ENCODE measurements at places on chromosomes 2 and 18.
A peak's percentile ranks its signal among the peaks of the same experiment; 100 is the strongest.

GRCh38 chr2:46416739-46417403 is 62.5 kb upstream of the TMEM247 start:
- DNase-seq = no peak

GRCh38 chr2:200498402-200499162 is 11.3 kb downstream of the KCTD18 start:
- no peak for DNase-seq

- DNase-seq = no peak
Measured at GRCh38 chr2:3595404-3595803, 492 bp downstream of the COLEC11 start.

- DNase-seq = no peak
Measured at GRCh38 chr18:9712130-9712577, 4.1 kb downstream of the RAB31 start.

DNA sequence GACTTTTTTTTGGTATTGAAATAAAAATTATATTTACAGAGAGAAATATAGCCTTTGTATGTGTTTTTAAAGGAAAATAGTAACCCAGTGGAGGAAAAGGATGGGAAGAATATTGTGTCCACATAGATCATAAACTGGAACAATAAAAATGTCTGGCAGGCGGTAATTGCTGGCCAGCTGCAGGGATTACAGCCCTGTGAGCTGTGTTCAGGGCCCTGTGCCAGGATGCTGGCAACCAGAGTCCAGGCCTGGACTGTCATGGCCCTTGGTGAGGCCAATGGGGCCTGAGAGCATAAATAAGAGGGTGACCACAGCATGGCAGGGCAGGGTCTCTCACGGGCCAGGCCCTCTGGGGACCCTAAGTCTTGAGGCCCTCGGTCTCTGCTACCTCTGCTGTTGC is 171.2 kb downstream of the ACOXL start:
- DNase-seq = no peak

DNA sequence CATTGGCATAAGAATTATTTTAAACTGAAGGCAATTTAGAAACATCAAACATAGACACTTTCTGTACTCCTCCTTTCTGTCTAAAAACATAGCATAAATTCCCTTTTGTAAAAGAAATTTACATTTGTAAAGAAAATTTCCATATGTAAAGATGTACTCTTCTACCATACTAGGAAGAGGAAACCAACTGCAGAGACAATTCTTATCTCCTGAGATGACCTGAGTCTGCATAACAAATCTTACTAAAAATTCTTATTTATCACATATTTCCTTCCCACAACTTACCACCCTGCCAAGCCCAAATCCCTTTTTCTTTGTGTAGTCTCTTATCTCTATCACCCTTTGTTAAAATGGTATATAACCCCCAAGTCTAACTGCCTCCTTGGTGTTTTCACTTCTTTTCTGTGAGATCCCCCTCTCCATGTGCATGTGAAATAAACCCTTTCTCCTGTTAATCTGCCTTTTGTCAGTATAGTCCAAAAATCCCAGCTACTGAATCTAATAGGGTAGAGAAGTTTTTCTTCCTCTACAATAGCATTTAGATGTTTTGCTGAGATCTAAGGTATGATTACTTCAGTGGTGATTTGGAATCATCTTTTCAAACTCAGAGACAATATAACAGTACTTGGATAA is 81.0 kb downstream of the CHN1 start:
- DNase-seq = no peak

DNA sequence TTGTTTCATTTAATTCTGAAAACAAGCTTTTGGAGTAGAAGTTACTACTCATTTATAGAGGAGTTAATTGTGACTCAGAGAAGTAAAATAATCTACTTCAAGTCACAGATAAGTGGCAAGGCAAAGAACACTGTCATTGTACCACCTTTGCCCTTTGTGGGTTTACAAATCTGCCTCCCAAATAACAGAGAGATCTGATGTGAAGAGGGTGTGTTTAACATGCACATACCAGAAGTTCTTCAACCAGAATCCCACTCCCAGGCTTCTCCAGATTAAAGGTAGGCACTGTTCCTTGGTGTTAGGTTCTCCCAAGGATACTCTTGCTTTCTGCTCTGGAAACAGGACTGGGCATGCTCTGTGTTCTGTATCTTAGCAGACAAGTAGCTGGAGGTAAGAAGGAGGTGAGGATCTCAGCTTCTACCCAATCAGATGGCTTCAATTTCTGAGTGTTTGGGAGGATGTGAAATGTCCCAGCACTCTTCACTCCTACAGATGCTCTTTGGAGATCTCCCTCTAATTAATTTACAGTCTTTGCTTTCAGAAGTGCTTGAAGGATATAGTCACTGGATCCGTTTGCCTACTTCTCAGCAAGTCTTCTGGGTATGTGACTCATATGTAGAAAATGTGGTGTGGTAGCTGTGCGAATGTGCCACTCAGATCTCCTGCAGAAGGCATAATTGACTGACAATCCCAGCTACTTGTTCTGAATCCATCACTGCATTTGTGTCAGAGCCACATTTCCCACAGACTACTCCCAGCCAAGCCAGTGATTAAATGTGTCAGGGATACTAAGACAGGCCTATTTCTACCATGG is 111.1 kb downstream of the KLHL14 start:
- no peak for DNase-seq

DNA sequence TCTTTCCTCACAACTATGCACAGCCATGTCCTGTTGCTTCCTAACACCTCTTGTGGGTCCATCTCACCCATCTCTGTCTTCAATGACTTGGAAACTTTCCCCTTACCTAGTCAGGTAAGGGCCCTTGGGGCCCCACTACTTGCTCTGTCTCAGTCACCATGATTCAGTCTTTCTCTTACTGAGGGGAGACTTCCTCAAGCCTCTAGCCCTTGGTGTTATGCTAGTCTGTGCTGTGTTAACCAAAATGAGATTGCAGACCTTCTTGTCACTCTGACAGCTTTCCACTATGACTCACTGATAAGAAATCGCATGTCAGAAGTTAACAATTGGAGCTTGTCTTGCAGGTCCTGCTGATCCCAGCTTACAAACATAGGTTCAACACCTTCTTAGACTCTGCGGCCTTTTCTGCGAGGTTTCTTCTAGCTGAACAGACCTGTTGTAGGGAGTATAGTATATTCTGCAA is 65.3 kb downstream of the WDR75 start:
- no peak for DNase-seq

- no peak for DNase-seq
Measured at GRCh38 chr2:55482186-55482884, 37.2 kb upstream of the CFAP36 start.

DNA sequence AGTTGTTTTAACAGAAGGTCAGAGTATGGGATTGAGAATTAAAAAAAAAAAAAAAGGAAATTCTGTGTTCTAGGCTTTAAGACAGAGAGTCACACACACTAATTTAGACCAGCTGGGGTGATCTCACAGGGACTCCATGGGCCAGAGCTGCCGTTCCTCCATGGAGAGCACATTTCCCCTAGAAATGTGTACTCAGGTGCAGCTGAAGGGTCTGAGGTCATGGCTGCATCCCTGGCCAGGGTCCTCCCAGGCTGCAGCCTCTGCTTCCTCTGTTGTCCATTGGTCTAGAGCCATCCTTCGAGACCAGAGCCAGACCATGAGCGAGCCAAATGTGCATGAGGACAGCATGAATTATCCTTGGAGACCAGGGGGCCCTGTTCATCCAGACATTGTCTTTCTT is 190.1 kb upstream of the TNP1 start:
- DNase-seq = no peak

- DNase-seq = no peak
Measured at GRCh38 chr18:23722646-23723045, 33.4 kb downstream of the LAMA3 start.

GRCh38 chr2:28311660-28312249 is 80.9 kb upstream of the FOSL2 start:
- peak; percentile 14 for DNase-seq

GRCh38 chr2:101879466-101879865 is 112.3 kb upstream of the IL1R2 start:
- DNase-seq = no peak

GRCh38 chr2:100197631-100198153 is 55.3 kb upstream of the AFF3 start:
- DNase-seq = no peak

DNA sequence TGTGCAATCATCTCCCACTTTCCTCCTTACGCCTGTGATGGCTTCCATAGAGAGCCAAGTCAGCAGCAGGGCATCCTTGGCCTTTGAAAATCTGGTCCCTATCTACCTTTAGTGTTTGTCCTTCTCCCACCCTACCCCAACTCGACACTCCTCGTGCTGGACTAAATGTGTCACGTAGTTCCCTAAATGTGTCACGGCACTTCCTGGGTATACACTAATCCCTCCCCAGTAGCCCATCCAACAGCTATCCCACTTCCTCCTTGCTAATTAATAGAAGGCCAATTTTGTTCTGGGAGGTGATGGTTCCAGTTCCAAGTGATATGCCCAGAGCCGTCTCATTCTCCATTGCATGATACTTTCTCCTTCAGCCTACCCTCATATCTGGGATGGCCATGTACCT is 36.5 kb upstream of the ZFP36L2 start:
- peak; percentile 24 for DNase-seq

GRCh38 chr2:15912203-15912602 is 28.1 kb upstream of the MYCN start:
- DNase-seq = no peak

- no peak for DNase-seq
Measured at GRCh38 chr2:98233941-98234340, 112.3 kb upstream of the CNGA3 start.

Data from KBM-7 (cell line).